ENCODE measurements at places on chromosomes 7 and 10.

- no peaks in the 10 kb centered on the region for H3K27me3 ChIP-seq
- H3K4me1 ChIP-seq: peaks cover 10% of the 10 kb centered on the region
- peak overlapping the region; percentile 91 for H3K4me3 ChIP-seq
- H3K36me3 ChIP-seq: peaks cover 62% of the 10 kb centered on the region
Measured at GRCh38 chr10:68721673-68722335, 765 bp downstream of the CCAR1 start.

DNA sequence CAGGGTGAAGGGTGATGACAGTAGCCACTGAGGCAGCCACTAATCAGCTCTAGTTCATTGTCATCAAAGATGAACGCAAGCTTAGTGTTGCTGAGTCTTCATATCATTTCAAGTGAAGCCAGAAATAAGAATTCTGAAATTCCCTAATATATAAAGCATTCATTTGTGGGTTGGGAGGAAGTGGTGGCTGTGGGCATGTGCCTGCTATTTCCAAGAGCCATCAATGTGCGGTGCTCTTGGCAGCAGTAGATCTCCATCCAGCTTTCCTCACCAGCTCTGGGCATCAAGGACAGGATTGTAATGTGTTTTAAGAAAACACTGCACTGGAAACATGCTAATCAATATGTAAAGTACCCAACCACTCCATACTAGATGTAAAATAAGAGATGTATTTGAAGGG lies 202.5 kb upstream of the AHR start:
- no peaks in the 10 kb centered on the region for H3K27me3 ChIP-seq
- DNase-seq: no peak
- H3K4me3 ChIP-seq: no peak overlapping the region

- H3K27me3 ChIP-seq: no peaks in the 10 kb centered on the region
- no peaks in the 10 kb centered on the region for H3K36me3 ChIP-seq
- H3K4me1 ChIP-seq: peaks cover 38% of the 10 kb centered on the region
- H3K27ac ChIP-seq: no peak overlapping the region
Measured at GRCh38 chr7:7819442-7820247, 101.2 kb upstream of the RPA3 start.

GRCh38 chr10:53395449-53395848 lies 622.9 kb upstream of the MBL2 start:
- H3K4me3 ChIP-seq: no peak overlapping the region
- H3K36me3 ChIP-seq: no peaks in the 10 kb centered on the region
- no peaks in the 10 kb centered on the region for H3K4me1 ChIP-seq
- DNase-seq: no peak
- no peak overlapping the region for H3K27ac ChIP-seq

- peaks cover 37% of the 10 kb centered on the region for H3K27me3 ChIP-seq
- H3K4me3 ChIP-seq: no peak overlapping the region
- no peak overlapping the region for H3K27ac ChIP-seq
- H3K36me3 ChIP-seq: no peaks in the 10 kb centered on the region
- no peak for DNase-seq
- H3K4me1 ChIP-seq: no peaks in the 10 kb centered on the region
Measured at GRCh38 chr10:69892406-69892805, 90.7 kb downstream of the COL13A1 start.

DNA sequence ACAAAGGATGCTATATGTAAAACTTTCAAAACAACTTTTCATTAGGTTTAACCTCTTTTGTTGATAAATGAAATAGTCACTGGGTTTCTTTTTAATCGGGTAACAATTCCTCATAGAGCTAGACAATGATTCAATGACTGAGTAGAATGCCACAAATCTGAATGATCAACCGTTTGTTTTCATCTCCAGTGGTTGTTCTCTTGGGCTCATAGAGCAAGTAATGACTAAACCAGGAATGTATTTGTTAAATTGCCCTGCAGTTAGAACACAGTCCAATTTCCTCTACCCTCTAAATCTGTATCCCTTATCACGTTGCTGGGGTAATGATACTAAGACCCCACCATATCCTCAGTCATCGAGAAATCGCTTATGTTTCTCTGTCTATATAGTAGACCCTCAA lies 40.0 kb downstream of the CNNM1 start:
- no peaks in the 10 kb centered on the region for H3K4me1 ChIP-seq
- DNase-seq: no peak
- no peak overlapping the region for H3K27ac ChIP-seq

DNA sequence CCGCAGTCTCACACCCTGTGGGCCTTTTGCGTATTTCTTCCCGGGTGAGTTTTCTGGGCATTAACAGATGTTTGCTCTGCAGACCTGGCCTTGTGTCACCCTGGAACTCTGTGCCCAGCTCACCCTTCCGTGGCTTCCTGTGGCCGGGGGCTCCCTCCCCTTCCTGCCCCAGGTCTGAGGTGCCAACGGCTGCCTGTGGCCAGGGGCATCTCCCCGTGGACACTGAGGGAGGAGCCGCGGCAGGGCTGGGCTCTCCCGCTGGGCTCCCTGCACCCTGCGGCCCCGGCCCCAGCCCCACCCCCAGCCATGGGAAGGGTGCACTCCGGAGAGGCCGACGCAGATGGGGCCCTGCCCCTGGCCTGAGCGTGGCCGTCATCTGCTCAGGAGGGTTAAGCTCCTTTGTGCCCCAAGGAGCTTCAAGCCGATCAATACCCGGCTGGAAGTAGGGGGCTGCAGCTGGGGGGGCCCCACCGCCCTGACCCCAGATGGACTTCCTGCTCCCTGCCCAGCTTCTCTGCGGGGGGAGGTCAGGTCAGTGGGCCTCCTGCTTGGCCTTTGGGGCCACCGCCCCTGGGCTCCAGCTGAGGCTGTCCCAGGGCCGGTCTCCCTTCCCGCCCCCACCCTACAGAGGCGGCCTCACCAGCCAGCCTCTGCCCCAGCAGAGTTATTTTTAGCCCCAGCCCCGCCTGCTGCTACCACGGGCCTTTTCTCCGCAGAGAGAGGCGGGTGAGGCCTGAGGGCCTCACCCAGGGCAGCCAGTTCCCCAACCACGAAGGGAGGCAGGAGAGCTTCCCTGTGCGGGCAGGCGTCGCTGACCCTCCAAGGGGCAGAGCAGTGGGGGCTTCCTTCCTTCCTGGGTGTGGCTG lies 24.2 kb downstream of the PWWP2B start:
- peak overlapping the region; percentile 83 for H3K27ac ChIP-seq
- H3K4me1 ChIP-seq: peaks cover 13% of the 10 kb centered on the region
- DNase-seq: no peak
- no peaks in the 10 kb centered on the region for H3K27me3 ChIP-seq

DNA sequence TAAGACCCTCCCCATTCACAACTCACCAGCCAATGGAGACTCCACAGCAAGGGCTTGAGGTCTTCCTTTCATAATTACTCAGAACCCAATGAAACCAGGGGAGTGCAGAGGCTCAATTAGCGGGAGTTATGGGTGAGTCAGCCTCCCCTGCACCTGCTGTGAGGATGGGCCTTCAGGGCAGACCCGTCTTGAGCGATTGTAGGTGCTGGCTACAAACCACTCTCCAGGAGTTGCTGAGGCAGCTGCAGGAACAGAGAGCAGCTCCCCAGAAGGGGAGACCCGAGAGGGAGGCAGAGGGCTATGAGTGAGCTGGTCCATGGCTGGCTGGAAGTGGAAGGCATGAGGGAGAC lies 58.5 kb upstream of the SORCS3 start:
- peaks cover 77% of the 10 kb centered on the region for H3K27me3 ChIP-seq
- H3K27ac ChIP-seq: no peak overlapping the region
- H3K4me1 ChIP-seq: peaks cover 17% of the 10 kb centered on the region
- DNase-seq: no peak
- no peak overlapping the region for H3K4me3 ChIP-seq
- H3K36me3 ChIP-seq: no peaks in the 10 kb centered on the region

DNA sequence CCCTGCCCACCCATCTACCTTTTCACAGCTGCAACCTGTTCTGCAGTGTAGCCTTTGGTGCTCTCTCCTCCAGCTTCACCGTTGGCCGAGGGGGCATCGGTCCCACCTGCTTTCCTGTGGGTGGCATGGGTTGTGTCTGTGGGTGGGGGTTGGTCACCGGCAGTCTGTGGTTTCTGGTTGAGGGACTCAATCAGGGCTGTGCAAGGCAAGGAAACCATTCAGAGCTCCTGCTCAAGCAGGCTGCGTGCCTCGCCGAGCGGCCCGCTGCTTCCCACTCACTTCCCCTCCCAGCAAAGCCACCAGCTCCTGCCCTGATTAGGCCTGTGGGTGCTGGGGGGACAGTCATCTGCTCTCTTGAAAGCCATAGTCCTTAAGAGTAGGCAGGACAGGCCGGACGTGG lies 9.8 kb downstream of the DNAJB12 start:
- H3K27me3 ChIP-seq: no peaks in the 10 kb centered on the region
- H3K4me3 ChIP-seq: no peak overlapping the region
- peaks cover 38% of the 10 kb centered on the region for H3K36me3 ChIP-seq
- H3K27ac ChIP-seq: peak overlapping the region; percentile 65

DNA sequence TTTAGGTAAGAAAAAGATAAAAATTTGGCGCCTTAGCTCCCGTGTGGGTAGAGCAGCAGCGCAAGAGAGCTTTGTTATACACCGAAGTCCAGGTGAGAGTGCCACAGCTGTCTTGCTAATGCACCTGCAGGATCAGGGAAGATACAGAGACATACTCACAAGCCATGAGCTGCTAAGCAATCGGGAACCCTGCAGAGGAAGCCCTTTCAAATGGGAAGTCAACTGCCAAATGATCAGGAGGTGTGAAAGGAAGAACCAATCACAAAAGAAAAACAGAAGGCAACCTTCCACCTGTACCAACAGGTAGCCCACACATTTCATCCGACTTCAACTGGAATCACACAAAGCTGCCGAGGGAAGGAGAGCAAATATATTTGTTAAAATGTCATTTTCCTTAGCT lies 610.5 kb upstream of the PFKP start:
- H3K36me3 ChIP-seq: no peaks in the 10 kb centered on the region
- H3K4me1 ChIP-seq: no peaks in the 10 kb centered on the region
- no peak overlapping the region for H3K27ac ChIP-seq
- H3K4me3 ChIP-seq: no peak overlapping the region
- no peak for DNase-seq

DNA sequence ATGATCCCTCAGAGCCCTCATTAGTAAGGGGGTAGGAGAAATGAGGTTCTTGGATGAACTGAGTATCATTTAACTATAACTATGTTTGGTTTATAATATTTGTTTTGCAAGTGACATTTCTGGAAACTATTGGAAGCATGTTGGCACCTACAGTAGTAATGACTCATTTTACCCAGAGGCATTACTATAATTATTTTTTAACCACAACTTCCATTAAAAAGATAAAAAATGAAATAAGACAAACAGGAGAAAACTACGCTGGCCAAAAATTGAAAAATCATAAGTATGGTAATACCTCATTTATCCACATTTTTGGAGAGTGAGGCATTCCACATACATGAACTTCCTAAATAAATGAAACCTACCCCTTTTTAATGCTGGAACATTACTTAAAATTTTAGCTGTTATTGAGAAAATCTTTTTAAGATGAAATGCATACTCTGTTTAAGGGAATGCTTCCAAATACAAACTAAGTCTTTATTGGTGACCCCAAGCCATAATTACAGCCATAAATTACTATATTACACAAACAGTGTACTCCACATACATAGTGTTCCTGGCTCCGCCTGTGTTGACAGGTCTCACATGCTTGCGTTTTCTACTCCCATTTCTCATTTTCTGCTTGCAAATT lies 84.6 kb upstream of the CAPZA2 start:
- no peaks in the 10 kb centered on the region for H3K4me1 ChIP-seq
- no peak overlapping the region for H3K4me3 ChIP-seq
- peaks cover 22% of the 10 kb centered on the region for H3K27me3 ChIP-seq
- H3K36me3 ChIP-seq: no peaks in the 10 kb centered on the region
- no peak overlapping the region for H3K27ac ChIP-seq

- H3K4me1 ChIP-seq: no peaks in the 10 kb centered on the region
- no peak overlapping the region for H3K4me3 ChIP-seq
- DNase-seq: no peak
- H3K27ac ChIP-seq: no peak overlapping the region
Measured at GRCh38 chr10:60614363-60614762, 163.9 kb upstream of the CDK1 start.

DNA sequence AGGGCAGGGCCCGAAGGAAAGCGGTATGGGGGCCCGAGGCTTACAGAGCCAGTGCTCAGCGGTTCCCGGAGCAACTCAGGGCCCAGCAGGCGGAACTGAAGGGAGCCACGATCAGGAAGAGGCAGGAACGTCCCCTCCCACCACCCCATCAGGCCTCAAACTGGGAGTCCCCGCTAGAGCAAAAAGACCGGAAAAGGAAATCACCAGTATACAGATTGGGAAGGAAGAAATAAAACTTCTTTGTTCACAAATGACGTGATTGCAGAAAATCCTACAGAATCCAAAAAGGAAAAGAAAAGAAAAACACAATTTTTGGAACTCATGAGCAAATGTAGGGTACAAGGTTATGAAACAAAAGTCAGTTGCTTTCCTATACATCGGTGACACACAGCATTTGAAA lies 21.6 kb upstream of the ZFAND2A start:
- peaks cover 56% of the 10 kb centered on the region for H3K27me3 ChIP-seq
- no peaks in the 10 kb centered on the region for H3K36me3 ChIP-seq
- peaks cover 9% of the 10 kb centered on the region for H3K4me1 ChIP-seq
- no peak overlapping the region for H3K27ac ChIP-seq
- no peak for DNase-seq

GRCh38 chr7:25840209-25840792 lies 311.7 kb upstream of the NFE2L3 start:
- no peak overlapping the region for H3K27ac ChIP-seq
- no peak overlapping the region for H3K4me3 ChIP-seq
- no peaks in the 10 kb centered on the region for H3K36me3 ChIP-seq
- H3K27me3 ChIP-seq: peaks cover 45% of the 10 kb centered on the region

DNA sequence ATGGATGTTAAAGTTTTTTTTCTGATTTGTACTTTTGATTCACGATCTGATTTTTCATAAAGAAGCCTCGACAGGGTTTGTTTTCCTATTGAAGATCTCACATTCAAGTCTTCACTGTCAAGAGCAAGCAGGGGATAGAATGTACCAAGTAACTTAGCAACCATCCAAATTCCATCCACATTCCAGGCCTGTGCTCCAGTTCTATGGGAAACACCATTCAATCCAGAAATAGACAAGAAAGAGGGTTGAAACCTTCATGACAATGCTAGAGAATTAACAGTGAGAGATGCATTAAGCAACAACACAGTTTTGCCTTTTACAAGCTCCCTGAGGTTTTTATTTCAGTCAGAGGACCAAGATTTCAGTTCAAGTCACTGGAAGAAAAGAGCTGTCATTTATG lies 300.2 kb downstream of the NEBL start:
- no peaks in the 10 kb centered on the region for H3K36me3 ChIP-seq
- no peak for DNase-seq
- H3K4me1 ChIP-seq: no peaks in the 10 kb centered on the region
- H3K27me3 ChIP-seq: no peaks in the 10 kb centered on the region

GRCh38 chr7:4281231-4281993 lies 400.7 kb upstream of the FOXK1 start:
- DNase-seq: no peak
- no peaks in the 10 kb centered on the region for H3K4me1 ChIP-seq
- H3K4me3 ChIP-seq: no peak overlapping the region
- no peaks in the 10 kb centered on the region for H3K36me3 ChIP-seq
- no peak overlapping the region for H3K27ac ChIP-seq

- peaks cover 40% of the 10 kb centered on the region for H3K27me3 ChIP-seq
- H3K36me3 ChIP-seq: peaks cover 7% of the 10 kb centered on the region
- no peak for DNase-seq
- peaks cover 13% of the 10 kb centered on the region for H3K4me1 ChIP-seq
Measured at GRCh38 chr7:5414916-5415315, 8.7 kb downstream of the TNRC18 start.

GRCh38 chr7:54857294-54857693 lies 98.3 kb upstream of the SEC61G start:
- peaks cover 17% of the 10 kb centered on the region for H3K27me3 ChIP-seq
- no peak overlapping the region for H3K4me3 ChIP-seq
- no peaks in the 10 kb centered on the region for H3K4me1 ChIP-seq
- H3K27ac ChIP-seq: no peak overlapping the region
- no peaks in the 10 kb centered on the region for H3K36me3 ChIP-seq
